ENCODE measurements at places on chromosomes 6 and 20.

- no peak for DNase-seq
These were observed 19.0 kb downstream of the MCM8 start for GRCh38 chr20:5969348-5969935.

GRCh38 chr20:47740862-47741184 is 44.5 kb downstream of the SULF2 start:
- DNase-seq: no peak

- DNase-seq: no peak
These were observed 32.9 kb upstream of the RPL7L1 start for GRCh38 chr6:42846505-42846904.

GRCh38 chr20:51419231-51419630 is 123.3 kb downstream of the NFATC2 start:
- no peak for DNase-seq

- no peak for DNase-seq
These were observed 79.8 kb upstream of the OPRM1 start for GRCh38 chr6:153959276-153959675.

GRCh38 chr6:167154291-167154690 is 3.5 kb downstream of the GPR31 start:
- DNase-seq: no peak

GRCh38 chr20:62843656-62844055 is 18.0 kb downstream of the TCFL5 start:
- DNase-seq: no peak

GRCh38 chr6:39005774-39006173 is 42.8 kb upstream of the GLP1R start:
- DNase-seq: no peak

GRCh38 chr6:15526212-15526701 is 136.6 kb downstream of the DTNBP1 start:
- no peak for DNase-seq

DNA sequence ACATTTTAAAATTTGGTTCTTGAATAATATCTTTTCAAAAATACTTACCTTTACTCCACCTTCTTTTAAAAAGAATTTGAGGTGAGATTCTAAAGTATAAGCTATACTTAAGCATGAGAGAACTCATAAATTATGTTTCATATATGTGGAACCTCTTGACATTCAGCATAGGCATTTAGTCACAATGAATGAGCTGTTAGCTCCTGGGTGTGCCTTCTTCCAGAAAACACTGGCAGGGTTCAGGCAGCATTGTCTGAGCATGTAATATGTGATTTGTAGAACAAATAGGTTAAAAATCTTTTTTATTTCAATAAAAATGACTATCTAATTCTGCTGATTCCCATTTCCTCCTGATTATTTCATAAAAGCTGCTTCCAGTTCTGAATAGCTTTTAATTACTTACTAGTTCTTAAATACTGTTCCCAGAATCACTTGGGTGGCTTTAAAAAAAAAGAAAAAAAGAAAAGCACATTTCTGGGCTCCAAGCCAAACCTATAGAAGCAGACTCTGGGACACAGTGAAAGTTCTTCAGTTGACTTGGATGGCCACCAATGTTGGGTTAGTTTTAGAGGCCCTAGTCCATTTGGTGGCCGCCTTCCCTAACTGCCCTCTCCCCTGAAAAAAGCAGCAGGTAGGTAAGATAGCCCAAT is 20.2 kb downstream of the RNF8 start:
- no peak for DNase-seq

- DNase-seq: no peak
These were observed 29.3 kb upstream of the EZR start for GRCh38 chr6:158848490-158848895.

- DNase-seq: no peak
These were observed 444.4 kb downstream of the HDGFL1 start for GRCh38 chr6:23013776-23014175.

DNA sequence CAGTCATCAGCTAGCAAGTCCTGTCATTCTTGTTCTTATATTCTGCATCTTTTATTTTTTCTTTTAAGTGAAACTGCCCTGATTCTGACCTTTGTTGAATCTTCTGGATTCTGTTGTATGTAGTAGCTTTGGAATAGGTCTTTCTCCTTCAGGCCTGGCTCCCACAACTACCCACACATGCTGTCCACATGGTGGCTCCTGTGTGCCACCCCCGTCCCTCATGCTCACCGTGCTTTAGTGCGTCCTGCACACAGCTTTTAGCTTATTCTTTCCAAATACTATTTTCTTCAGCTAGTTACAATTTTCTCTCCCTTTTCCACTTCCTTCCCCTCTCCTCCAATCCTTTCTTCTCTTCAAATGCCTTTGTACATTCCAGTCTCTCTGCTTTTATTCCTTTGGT is 61.8 kb downstream of the CTNNBL1 start:
- DNase-seq: no peak

- no peak for DNase-seq
These were observed 22.7 kb upstream of the NUP153 start for GRCh38 chr6:17729223-17730077.

DNA sequence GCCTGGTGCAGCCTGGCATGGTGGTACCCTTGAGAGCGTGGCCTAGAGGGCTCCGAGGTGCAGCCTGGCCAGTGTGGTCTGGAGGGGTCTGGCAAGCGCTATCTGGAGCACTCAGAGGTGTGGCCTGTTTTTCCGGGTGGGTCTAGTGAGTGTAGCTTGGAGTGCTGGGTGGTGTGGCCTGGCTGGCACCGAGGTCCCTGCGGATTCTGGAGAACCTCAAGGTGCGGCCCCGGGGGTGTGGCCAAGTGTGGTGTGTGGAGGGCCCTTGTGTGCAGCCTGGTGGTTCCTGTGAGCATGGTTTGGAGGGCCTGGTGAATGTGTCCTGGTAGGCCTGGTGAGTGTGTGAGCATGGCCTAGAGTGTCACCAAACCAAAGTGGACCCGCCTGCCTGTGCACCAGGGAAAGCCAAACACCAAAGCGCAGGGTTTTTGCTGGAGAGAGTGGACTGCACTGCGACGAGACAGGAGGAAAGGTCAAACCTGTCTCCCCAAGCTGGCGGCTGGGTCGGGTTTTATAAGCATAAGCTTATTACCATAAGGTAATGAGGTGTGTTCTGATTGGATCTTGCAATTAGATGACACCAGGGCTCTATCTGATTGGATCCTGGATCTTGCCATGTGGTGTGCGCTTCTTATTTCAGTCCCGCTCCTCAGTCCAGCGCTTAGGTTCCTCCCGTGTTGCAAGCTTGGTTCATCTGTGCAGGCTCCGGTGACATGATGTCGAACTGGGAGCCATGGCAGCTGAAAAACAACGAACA is 35.7 kb downstream of the IGF2R start:
- DNase-seq: no peak

- DNase-seq: no peak
These were observed 59.9 kb downstream of the KAT14 start for GRCh38 chr20:18197382-18198070.

GRCh38 chr6:69816026-69816425 is 19.2 kb upstream of the LMBRD1 start:
- no peak for DNase-seq

DNA sequence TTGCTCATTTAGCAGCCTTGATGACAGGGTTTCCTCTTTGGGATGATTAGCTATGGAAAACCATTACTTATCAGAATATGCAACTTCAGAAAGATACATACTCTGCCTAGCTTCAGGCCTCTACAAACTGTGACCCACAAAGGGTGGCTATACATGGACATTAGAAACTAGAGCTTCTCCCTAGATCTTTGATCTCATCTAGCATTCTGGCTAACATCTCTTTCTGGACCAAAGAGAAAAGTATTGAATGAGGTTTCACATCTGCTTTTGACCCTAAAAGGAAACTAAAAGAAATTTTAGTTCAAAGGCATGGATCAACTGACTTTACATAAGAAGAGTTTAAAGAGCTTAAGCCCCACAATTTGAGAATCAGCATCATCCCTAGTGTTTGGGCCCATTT is 12.4 kb upstream of the HMGN3 start:
- DNase-seq: no peak

- DNase-seq: peak; percentile 16
These were observed 39.7 kb upstream of the COL10A1 start for GRCh38 chr6:116165596-116165995.

DNA sequence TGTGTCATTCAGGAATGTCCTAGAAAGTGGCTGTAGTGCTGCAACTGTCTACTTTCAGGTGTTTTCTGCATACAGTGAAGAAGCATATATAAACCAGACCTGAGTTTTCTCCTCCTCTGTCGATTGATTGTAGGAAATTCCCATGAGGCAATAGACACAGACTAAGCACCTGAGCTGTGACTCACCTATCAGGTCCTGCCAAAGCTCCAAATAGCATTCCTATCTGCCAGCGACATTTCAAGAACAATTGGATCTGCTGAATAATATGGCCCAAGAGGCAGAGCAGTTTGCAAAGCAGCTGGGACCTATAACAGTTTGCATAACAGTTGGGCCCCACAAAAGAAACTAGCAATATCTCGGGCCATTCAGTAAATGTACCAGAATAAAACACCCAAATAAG is 360.4 kb downstream of the HAO1 start:
- DNase-seq: no peak

DNA sequence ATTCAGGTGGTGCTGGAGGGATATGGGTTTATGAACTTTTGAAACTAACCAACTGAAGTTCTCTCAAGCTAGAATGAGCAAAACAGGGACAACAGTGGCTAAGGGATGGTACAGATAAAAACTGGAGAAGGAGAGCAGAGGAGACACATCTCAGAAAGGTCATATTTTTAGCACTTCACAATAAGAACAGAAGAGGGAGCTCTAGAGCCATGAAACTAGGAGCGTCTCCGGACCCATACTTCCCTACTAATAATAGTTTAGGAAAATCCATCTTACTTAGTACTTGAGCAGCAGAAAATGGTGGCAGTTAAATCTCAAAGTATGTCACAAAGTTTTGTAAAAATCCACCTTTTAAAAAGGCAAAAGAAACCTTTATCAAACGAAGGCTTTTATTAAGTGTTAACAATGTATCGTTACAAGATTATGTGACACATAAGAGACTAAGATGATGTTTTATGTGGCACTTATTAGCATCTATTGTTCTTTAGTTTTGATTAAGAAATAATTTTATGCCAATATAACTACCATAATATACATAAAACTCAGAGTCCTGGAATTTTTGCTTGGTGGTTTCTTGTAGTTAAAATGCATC is 278.6 kb downstream of the TBC1D32 start:
- DNase-seq: peak; percentile 3

GRCh38 chr6:38179794-38180430 is 360.4 kb downstream of the ZFAND3 start:
- no peak for DNase-seq

GRCh38 chr20:63895952-63896263 is 982 bp downstream of the DNAJC5 start:
- DNase-seq: no peak

DNA sequence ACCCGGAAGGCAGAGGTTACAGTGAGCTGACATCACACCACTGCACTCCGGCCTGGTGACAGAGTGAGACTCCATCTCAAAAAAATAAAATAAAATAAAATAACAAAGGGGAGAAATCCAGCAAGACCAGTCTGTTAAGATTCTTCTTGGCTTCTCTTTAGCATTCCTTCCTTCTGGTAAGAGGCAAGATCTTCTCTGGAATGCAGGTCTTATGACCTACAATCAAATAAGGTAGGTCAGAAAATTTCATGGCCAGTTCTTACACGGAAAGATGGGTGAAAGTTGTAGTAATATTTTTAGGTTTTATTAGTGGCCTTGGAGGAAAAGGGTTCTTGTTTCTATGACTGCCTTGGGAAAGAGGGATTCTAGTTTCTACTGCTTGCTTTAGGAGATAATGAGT is 180.9 kb downstream of the FUT9 start:
- no peak for DNase-seq

DNA sequence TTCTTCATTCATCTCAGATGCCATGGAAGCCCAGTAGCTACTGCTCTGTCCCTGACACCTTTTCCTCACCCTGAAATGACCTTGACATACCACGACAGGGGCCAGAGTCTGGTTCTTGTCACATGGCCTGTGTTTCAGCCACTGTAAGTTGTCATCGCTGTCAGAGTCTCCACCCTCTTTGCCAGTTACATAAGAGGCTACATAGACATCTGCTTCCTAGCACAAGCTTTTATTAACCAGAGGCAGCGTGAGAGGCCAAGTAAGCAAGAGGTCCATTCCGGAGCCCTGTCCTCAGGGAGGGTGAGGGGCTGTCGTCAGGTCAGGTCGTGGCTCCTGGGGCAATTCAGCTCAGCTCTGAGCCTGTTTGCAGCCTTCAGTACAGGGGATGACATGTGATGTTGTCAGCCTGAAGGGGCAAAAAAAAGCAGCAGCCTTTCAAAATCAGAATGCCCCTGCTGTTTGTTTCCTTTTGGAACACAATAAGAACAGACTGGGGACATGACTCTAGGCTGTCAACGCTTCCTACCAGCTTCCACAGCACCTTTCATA is 146.3 kb downstream of the MTFR2 start:
- no peak for DNase-seq

DNA sequence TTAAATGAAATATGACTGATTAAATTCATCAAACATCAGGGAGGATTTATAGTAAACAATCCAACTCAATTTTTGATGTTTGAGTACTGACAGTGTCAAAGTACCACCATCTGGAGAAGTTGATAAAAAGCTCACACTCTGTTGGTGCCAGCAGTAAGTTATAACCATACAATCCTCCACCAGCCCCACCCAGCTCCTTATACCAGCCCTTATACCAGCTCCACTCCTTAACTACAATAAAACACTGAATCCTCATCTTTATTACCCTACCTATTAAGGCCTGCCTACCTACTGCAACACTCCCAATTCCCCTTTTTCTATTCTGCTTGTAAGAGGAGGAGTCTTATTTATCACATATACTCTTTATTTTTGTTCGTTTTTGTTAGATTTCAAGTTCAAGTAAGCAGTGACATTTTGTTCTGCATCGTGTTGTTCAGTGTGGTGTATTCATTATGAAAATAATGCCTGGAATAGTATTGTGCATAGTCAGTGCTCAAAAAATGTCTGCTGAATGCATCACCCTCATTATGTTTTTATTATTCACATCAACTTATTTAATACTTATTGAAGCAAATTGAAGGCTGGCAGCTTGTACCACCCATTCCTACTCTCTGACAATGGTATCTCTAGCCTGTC is 954.7 kb upstream of the ADGRB3 start:
- DNase-seq: no peak

DNA sequence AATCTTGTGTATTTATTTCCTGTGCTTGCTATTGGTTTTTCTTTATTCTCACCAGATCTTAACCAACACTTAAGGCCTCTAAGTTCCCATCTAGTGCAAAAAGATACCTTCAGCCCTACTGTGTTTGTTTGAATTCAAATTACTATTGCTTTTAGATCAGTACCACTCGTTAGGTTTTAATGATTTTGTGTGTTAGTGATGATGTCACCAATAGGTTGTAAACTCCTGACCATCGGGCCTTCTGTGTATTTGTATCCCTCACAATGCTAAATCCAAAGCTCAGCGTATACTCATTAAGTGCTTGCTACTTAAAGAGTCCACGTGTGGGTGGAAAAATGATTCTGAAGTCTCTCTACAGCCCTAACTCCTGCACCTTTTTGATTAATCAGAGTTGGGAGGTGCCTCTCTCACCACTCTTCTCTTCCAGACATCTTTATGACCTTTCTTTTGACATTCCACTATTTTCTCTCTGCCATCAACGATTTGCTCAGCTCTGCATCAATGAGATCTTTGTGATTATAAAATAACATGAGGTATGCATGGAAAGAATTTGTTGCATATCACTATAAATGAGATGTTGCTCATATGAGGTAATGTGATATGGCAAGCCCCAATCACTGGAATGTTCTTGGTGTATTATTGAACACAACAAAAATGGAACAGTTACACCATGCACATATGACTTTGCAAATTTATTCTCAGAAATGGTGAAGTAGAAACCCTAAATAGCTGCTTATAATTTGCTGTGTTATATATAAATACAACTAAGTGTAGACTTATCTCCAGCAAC is 55.1 kb upstream of the LAMA2 start:
- DNase-seq: no peak

- DNase-seq: no peak
These were observed 465.1 kb downstream of the DOK5 start for GRCh38 chr20:54940522-54940921.
